Stimulated activated CD4-positive, alpha-beta T cell treated with anti-CD3 and anti-CD28 coated beads, Interleukin-1b, Interleukin-23, amount 100 ng/mL, for 1 hour (primary cell): ENCODE measurements at places on chromosomes 3 and 15.
A peak's percentile ranks its signal among the peaks of the same experiment; 100 is the strongest.

DNA sequence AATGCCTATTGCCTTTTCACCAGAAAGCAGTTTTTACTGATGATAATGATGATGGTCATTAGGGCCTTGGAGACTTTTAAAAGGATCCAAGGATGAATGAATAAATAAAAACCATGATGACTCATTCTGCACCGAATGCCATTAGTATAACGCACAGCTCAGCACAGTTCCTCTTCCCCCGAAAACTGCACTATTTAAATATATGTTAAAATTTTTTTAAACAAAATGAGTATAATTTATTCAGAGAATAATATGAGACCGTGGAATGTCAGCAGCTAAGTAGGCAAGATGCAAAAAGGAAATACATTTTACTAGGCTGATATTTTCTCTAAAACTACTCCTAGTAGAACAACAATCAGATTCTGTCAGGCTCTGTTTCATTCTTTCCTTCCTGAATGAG is 83.4 kb upstream of the NANOGP8 start:
- no peak for DNase-seq

- DNase-seq: no peak
These were observed 112.1 kb downstream of the SEC22A start for GRCh38 chr3:123313889-123314288.

DNA sequence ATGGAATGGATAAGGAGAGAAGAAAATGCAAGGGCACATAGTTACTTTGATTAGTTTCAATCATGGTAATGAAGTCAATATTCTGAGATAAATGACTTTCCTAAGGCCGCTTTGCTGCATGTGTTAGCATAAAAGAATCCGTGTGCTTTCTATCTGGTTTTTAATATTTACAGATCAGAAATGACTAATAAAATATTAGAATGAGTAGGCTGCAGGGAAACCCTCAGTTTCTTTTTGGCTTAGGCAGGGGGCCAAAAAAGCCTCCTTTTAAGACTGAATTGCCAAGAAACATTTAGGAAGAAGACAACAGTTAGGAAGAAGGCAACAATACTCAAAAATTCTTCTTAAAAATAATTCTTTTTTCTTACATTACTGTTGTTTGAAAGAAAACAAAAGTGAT is 11.6 kb downstream of the NEK11 start:
- no peak for DNase-seq

DNA sequence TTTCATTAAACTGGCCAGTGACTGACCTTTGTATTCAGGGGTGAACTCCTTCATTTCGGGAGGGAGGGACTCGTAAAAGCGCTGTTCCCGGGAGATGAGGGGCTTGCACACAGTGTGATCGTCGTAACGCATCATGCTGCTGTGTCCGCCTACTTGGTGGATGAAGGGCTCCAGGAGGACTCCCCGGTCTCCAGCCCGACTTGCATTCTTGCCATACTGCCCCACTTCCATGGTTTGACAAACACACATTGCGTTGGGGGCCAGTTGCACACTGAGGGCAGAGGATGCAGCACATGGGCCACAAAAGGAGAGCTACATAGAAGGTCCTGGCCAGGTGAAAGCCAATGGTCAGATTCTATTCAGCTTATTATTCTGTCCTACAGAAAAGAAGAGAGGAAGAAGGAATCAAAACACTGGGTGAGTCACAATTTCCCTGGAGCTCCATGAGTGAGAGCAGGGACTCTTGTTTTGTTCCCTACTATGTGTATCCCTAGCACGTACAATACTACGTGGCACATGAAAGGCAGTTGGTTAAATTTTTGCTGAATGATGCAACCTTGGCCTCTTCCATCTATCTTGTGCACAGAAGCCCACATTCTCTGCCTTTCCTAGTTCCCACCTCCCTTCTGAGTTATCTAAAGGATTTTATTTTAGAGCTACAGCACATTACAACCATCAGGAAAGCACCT is 24.2 kb upstream of the GMPPB start:
- DNase-seq: no peak

GRCh38 chr15:62758952-62759349 is 283.6 kb upstream of the TPM1 start:
- no peak for DNase-seq

DNA sequence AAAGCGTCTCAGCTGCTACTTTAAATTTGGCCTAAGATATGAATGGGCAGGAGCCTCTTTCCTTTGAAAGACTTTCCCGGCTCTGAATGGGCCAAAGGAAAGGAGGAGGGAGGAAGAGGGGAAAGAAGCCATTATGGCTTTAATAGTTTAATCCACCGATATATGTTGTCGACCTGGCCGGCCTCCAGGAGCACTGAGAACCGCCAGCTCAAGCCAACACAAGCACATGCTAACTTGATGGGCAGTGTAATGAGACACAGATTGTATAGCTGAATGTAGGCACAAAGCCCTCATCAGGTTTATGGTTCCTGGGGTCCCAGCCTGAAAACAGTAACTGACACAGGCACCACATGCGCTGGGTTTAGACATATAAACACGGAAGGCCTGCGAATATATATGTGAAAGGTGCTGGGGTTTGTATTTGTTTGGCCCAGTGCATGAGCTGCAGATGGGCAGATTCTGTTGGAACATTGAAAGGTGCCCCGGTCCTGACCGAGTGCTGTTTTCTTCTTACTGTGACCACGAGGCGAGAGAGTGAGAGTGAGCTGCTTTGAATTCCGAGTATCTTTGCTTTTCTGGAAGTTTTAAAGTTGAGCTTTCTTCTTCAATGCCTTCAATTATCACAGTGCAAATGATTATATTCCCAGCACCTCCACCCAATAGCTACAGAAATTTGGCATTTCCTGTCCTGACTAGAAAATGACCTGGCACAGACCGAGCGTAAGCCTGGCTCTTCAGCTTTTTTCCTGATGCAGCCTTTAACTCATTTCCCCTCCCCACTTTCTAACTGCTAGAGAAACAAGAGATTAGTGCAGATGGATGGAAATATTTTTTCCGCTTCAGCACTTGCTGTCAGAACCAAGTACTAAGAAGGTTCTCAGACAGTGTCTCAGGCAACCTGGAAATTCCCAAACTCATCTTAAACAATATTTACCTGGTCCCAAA is 267.3 kb downstream of the RORA start:
- no peak for DNase-seq

- DNase-seq: no peak
These were observed 86.8 kb downstream of the LSM3 start for GRCh38 chr3:14265246-14265962.

GRCh38 chr3:152524198-152525140 is 255.7 kb downstream of the MBNL1 start:
- peak; percentile 16 for DNase-seq

DNA sequence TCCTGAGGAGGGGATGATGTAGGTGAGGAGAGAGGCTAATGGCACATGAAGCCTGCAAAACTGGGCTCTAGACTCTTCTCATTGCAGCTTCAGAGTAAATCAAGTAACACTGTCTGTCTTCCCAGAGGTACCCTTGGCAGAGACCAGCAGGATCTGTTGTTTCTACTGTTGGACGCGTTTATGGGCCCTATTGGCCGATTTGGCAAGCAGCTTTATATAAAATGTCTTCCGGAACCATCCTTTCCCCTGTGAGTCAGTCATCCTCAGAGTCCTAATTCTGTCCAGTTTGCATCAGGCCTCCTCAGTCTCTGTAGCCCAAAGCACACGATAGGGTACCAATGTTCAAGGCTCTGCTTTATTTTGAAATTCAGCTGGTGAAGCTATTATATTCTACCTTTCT is 325.9 kb downstream of the RORA start:
- no peak for DNase-seq

DNA sequence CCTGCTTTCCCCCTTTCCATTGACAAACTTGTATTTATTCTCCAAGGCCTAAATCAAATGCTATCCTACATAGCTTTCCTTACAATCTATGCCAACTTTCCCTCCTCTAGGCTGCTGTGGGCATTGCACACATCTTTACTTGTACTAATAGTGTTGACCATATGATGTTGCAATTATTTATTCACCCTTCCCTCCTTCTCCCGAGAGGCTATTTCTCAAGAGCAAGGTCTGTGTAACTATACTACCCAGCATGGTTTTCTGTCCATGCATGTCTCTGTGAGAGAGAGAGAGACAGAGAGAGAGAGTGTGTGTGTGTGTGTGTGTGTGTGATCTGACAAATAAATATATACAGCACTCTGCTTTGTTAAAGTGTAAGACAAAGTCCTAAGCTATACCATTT is 63.8 kb downstream of the GTPBP8 start:
- DNase-seq: no peak

GRCh38 chr15:34855893-34856292 is 60.5 kb upstream of the ACTC1 start:
- DNase-seq: no peak

DNA sequence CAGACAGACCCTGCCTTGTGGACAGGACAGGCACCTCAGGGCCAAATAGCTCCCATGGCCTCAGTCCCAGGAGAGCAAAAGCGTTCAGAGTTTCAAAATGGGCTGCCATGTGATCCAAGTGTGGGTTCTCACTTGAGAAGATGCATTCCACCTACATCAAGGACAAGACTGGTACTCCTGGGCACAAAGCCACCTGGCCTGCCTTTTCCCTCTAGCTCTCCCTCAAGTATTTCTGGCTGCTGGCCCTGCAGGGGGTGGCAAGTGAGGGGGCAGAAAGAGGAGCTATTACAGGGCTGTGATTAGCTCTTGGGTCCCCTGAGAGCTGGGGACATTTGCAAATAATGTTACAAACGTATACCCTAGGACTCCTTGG is 6.5 kb upstream of the COL7A1 start:
- no peak for DNase-seq

DNA sequence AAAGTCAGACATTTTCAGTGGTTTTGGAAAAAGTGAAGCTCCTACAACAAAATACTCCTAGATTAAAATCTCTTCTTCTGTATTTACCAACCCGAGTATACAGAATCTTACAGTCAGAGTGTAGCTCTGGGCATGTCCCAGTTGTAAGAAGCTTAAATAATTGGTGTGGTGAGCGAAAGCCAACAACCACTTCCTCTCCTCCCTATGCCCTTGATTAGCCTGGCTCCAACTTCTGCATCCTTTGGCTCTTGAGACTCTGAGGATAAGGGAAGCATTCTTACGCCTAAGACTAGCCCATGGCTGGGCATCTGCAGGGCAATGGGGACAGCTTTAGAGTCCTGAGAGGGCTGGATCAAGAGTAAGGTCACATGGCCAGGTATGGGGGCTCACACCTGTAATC is 25.5 kb downstream of the RFT1 start:
- no peak for DNase-seq

- no peak for DNase-seq
These were observed 48.4 kb upstream of the KY start for GRCh38 chr3:134699141-134699711.

- DNase-seq: no peak
These were observed 17.0 kb upstream of the CCNL1 start for GRCh38 chr3:157176934-157177333.

GRCh38 chr3:23185861-23186260 is 17.3 kb upstream of the UBE2E2 start:
- no peak for DNase-seq

DNA sequence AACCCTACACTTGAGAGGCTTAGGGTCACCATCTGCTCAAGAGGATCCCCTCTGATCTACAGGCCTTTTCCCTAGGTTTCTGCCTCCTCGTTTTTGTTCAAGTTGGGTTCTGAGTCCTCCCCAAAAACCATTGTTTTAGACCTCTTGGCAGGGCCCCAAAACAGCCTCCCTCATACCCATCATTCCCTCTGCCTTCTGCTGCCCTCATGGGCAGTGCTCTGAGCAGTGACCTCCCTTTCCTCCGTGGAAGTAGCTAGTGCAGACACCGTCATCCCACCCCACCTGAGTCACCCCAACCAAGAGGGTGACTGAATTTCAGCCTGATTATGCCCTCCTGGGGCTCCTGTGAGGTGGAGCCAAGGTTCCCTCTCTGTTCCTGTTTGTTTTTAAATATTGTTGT is 92.0 kb downstream of the RBPMS2 start:
- no peak for DNase-seq
